ENCODE measurements at places on chromosomes 7 and 10.

DNA sequence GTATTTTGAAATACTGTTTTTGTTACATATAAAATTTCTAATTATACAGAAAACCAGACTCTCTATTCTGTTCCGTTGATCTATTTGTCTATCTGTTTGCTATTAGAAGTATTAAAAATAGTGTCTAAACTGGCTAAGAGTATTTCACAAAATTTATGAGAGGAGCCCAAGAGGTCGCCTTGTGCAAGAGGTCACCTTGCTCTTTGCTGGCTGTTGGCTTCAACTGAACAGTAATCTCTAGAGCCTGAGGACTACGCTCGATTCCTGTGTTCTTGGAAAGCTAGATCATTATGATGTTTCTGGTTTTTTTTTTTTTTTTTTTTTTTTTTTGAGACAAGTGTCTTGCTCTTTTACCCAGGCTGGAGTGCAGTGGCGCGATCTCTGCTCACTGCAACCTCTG, 428.6 kb downstream of the LRMDA start:
- DNase-seq = no peak

- DNase-seq = no peak
These were observed 176.2 kb downstream of the GALNT17 start for GRCh38 chr7:71308096-71308495.

DNA sequence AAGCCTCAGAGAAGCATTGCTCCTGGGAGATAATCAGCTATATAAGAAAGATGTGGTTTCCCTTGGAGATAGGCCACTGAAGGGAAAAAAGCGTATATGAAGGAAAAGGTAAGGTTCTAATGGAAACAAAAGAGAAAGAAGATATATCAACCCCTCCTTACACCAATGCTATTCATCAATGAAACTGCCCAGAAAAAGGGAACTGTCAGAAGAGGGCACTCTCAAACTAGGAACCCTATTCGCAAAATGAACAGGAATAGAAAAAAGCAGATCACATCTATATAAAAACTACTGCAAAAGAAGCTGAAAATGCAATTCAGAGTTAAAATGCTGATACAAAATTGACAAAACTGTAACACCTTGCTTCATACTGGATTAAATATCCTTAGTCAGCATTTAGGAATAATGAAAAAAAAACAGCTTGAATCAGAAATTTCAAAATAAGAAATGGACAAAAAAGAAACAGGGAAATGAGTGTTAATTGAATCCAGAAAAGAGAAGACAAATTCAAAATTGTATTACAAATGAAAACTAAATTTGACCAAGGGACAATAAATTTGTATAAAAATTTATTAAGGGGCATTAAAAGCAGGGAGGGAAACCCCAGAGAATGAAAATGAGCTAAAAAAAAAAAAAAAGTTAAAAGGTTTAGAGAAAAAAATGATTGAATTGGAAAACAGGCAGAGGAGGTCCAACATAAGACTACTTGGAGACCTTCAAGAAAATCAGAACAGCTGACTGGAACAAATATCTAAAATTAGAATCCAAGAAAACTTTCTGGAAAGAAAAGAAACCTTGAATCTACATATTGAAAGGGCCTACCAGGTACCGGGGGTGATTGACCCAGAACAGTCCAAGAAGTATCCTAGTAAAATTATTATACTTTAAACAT, 17.9 kb downstream of the NHLRC2 start:
- DNase-seq = no peak

DNA sequence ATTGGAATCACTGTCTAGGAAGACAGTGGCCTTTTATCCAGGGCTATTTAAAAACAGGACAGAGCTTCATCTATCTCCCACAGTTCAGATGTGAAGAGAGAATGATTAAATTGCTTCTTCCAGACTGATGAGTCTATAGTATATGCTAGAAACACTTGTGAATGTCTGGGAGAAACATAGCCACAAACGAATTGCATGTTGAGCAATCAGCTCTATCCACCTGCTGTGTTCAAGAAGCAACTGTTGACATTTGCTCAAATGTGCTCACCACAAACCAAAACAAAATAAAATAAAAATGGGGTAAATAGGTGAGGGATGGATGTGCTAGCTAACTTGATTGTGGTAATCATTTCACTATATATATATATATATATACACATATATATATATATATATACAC, 195.1 kb downstream of the HECW1 start:
- no peak for DNase-seq

- no peak for DNase-seq
These were observed 191.8 kb upstream of the CDCA7L start for GRCh38 chr7:22137466-22137865.

Data from Right ventricle myocardium inferior (tissue), 1 donor.